ENCODE measurements at places on chromosomes 5 and 9. TPM values are rescaled to one million over a fixed set of nuclear protein-coding genes. Genes with fewer than 3 reads are reported as not detected.
A peak's percentile ranks its signal among the peaks of the same experiment; 100 is the strongest.

The PTGS1 gene
- 0.16 TPM for total RNA-seq

The LCN9 gene
- 0.30 TPM for total RNA-seq

DNA sequence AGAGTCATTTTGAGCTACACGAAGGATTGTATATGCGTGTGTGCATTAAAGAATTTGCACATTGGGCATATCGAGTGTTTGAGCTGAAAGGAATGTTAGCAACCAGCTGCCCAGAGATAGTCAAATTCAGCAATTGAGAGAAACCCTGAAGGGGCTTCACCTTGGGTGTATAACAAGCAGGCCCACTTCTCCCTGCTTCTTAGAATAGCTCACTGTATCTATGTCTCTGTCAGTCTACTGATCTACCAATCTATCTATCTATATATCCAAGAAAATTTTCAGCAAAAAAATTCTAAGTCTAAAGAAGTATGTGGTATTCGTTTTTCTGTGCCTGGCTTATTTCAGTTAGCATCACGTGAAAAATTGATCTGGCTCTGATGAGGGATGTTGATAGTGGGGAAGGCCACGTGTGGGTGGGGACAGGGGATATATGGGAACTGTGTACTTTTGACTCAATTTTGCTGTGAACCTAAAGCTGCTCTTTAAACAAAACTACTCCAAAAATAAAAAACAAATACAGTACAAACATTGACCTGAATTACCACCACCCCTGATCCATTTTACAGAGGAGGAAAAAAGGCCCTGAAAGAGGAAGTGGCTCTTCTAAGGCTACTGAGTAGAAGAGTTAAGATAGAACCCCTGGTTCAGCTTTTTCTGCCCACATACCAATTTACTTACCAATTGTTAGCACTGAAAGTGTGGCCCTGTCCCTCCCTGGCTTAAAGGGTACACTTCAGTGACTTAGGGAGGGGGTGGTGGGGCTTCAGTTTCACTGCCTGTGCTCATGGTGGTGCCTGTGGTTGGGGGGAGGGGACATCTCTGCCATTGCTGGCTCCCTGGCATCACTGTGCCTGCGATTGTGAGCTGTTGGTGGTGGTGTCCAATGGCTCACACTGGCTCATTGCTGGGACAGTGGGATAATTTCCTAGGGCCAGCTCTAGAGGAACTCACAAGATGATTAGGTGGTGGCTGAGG, 141.8 kb downstream of the DOCK2 start:
- DNase-seq: no peak

- DNase-seq: no peak
Observed at GRCh38 chr5:64671678-64672077, 18.6 kb upstream of the SHISAL2B start.

- no peak for DNase-seq
Observed at GRCh38 chr9:82418334-82418733, 429.8 kb downstream of the SPATA31D1 start.

The TTF1 gene
- total RNA-seq: 23.5 TPM

The PCDHGA4 gene
- total RNA-seq: 0.93 TPM

The CCNH gene
- total RNA-seq: 38.3 TPM

DNA sequence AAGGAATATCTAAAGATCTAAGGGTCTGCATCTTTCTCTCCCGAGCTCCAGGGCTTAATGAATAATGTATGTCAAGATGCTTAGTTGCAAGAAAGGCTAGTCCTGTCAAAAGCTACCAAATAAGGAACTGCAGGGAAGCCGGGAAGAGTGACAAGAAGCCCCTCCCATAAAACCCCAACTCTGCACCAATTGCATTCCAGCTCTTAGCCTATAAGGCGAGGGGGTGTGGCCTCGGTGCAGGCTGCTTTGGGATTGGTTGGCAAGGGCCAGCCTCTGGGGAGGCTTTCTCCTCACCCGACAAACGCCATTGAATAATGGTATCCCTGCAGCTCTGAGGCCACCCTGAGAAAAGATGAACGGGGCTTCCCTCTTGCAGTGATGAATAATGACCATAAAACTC, 416.9 kb downstream of the RAB3C start:
- peak; percentile 2 for DNase-seq

DNA sequence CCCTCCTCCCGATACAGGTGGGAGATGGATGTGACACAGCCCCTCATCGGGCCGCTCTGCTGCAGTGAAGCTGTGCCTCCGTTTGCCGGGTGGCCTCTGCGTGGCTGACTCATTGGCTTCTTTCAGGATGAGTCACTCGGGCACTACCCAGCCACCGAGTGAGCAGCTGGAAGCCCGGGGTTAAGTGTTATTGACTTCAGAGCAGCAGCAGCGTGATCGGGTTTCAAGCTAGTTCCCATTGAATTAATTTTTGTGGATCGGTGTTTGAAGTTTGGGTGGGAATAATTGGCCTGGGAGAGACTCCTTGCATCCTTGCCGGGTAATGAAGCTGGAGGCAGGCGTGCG, 266.4 kb upstream of the IRX4 start:
- no peak for DNase-seq

The TRIM14 gene
- total RNA-seq: 11.2 TPM

The INSL6 gene
- not detected for total RNA-seq

DNA sequence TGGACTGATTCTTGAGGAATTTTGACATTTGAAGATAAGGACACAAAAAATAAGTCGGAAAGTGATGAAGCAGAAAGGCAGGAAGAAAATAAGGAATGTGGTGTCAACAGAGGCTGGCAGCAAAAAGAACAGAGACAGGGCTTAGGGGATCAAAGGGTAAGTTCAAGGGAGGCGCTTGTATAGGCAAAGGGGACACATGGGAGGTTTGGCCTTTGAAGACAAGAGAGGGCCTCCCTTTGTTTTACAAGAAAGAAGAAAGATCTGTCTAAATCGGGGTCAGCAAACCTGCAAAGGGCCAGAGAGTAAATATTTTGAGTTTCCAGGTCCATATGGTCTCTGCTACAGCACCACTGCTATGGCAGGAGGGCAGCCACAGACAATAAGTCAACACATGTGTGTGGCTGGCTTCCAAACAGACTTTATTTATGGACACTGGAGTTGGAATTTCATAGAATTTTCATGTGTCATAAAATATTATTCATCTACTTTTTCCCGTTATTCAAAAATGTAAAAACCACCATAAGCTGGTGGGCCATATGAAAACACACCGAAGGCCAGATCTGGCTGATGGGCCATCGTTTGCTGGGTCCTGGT, 112.0 kb upstream of the FBXL7 start:
- DNase-seq: no peak

The ADAMTS16 gene
- total RNA-seq: 1.7 TPM

The NUP188 gene
- total RNA-seq: 128 TPM

The MPDZ gene
- total RNA-seq: 76.1 TPM

The AJM1 gene
- 3.3 TPM for total RNA-seq

- no peak for DNase-seq
Observed at GRCh38 chr5:159891371-159891770, 24.9 kb upstream of the ADRA1B start.

DNA sequence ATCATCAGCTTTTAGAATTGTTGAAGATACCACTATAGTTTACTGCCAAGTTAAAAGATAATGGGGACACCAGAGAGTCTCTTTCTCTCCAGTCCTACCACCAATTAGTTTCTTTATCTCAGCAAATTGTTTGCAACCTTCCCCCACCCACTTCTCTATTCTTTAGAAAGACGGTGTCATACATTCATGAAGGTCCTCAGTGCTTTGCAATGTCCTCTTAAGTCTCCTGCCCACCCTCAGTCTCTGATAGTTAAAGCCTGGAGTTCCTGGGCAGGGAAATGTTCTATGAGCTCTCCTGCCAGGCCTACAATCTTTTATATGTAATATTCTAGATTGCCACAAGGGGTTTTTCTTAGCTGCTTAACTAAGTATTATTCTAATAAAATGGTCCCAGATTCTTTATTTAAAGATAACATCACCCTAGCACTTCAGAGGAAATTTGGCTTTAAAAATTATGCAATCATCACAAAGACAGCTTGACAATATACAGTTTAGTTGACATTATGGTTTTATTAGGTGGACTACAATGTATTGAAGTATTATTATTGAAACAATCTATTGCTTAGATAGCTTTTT, 509.2 kb downstream of the CSNK1G3 start:
- no peak for DNase-seq

DNA sequence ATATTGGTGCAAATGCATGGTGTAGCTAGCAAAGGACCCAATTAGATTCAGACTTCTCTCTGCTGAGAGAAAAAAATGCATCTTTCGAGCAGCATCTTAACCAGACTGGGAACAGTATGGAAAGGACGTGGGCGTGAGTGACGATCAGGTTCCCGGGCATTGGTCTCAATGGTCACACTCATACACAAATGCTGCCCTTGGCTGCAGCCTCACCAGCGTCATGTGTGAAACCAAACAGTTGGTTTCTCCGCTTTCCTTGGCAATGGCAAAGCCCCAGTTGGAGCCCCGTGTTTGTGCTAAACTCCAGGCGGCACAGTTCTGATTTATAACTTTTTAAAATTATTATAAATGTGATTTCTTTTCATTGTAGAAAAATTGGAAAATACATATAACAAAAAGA, 237.8 kb downstream of the SEC61B start:
- DNase-seq: no peak

- DNase-seq: no peak
Observed at GRCh38 chr5:6190838-6191237, 187.5 kb downstream of the MED10 start.

- DNase-seq: no peak
Observed at GRCh38 chr5:174259696-174260420, 214.4 kb downstream of the NSG2 start.

DNA sequence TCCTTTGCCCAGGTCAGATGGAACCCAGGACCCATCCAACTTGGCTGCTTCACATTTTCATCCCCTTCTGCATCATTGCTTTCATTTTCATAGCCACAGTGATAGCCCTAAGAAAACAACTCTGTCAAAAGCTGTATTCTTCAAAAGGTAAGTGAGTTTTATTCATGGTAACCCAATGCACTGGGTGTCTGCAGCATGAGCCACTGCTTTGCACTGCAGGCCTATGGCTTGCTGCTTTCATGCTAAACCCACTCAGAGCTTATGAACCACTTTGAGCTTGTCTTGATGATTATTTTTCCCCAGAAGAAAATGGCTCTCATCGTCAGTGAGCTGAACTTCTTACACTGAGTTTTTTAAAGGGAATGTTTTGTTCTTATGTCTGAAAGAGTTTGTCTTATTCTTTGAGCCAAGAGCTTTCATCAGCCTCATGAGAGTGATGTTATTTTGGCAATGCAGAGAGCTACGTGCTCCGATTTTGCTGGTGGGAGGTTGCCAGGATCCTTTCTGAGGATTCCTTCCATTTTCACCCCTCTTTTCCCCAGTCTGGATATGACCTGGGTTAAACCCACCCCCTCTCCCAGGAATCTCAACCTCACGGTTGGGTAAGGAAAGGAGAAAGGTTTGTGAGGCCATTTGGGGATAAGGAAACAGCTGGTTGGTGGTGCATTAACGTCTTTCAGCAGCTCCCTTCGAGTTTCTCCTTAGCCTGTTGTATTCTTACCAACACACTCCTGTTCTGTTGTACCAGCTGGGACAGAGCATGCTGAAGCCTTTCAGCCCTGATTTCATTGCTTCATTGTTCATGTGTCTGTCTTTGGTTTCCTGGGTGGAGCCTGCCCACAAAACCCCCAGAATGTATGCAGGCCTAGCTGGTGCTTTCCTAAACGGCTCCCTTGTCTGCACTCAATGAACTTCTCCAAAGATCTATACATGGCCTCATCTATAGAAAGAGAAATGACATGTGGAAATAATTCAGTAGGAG, 47.6 kb downstream of the PDCD1LG2 start:
- no peak for DNase-seq

- no peak for DNase-seq
Observed at GRCh38 chr5:43210570-43210969, 18.5 kb downstream of the NIM1K start.

DNA sequence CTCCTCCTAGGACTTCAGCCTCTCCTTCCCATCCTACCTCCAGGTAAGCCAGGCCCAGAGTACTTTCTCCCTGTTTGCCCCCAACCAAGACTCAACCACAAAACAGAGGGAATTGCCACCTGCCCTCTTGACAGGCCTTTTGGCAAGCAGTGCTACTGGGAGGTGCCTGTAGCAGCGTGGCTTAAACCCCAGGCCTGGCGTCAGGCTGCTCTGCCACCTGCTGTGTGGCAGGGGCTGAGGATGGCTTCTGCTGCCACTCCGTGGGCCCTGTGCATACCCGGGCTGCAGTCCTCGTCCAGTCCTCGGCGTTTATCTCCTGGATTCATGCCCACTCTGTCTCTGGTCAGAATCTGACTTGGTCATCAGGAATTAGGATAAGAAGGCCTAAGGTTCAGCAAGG, 163.1 kb downstream of the PAX5 start:
- no peak for DNase-seq

GRCh38 chr5:96017951-96018350, 56.3 kb upstream of the ELL2 start:
- no peak for DNase-seq

- DNase-seq: no peak
Observed at GRCh38 chr9:2060424-2060823, 45.3 kb downstream of the SMARCA2 start.

- no peak for DNase-seq
Observed at GRCh38 chr5:39143151-39143860, 69.1 kb upstream of the RICTOR start.

The HAND1 gene
- not detected for total RNA-seq

- DNase-seq: no peak
Observed at GRCh38 chr9:91053824-91054223, 252.2 kb downstream of the SYK start.

The IL33 gene
- not detected for total RNA-seq

The NUDT12 gene
- total RNA-seq: 17.6 TPM

GRCh38 chr5:5335700-5336264, 86.7 kb upstream of the ICE1 start:
- no peak for DNase-seq

The SLC1A1 gene
- total RNA-seq: 0.89 TPM

DNA sequence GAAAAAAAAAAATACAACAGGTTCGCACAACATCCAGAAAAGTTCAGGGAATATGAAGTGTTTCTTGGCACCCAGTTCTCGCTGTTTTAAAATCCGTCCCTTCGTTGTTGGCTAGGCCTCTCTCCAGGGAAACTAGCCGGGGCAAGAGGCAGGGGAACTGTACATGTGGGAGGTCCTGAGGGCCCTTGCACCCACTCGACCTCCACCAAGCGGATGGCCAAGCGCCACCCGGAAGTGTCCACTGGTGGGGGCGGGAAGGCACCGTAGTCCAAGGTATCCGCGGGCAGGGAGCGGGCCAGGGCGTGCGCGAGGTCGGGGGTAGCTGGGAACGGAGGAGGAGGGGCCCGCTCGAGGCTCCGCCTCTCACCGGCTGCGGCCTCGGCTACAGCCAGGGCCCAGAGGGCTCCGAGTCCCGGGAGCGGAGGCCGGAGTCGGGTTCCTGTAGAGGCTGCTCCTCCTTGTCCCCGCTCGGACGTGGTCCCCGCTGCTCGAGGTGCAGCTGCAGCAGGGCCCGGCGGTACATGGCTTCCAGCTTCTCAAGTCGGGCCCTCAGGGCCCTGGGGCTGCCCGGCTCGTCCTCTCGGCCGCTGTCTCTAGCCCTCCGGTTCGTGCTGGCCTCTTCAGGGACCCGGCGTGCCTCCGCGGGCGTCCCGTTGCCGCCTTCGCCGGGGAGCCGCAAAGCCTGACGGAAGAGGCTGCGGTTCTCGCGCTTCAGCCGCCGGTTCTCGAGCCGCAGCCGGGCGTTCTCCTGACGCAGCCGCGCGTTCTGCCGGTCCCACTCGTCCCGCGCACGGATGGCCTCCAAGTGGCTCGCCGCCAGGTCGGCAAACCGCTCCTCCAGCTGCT, 720 bp downstream of the TUSC1 start:
- no peak for DNase-seq

Measured in neural crest cell (in vitro differentiated cells).